Right ventricle myocardium inferior (tissue), 1 donor: ENCODE measurements at places on chromosomes 11 and 22. TPM values are rescaled to one million over a fixed set of nuclear protein-coding genes. Genes with fewer than 3 reads are reported as not detected.
A peak's percentile ranks its signal among the peaks of the same experiment; 100 is the strongest.

GRCh38 chr22:44429941-44430587, 68.0 kb downstream of the RTL6 start:
- peak; percentile 55 for DNase-seq

DNA sequence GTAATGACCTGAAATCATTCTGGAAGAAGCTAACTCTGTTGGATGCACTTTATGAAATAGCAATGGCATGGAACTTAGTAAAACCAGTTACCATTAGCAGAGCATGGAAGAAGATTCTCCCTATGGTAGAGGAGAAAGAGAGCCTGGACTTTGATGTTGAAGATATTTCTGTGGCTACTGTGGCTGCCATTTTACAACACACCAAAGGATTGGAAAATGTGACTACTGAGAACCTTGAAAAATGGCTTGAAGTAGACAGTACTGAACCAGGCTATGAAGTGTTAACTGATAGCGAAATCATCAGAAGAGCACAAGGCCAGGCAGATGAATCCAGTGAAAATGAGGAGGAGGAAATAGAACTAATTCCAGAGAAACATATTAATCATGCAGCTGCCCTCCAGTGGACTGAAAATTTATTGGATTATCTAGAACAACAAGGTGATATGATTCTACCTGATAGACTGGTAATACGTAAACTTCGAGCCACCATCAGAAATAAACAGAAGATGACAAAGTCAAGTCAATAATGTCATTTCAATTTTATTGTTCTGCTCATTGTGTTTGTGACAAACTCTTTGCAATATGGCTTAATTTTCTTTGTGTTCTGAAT, 2.0 kb downstream of the JRKL start:
- no peak for DNase-seq

DNA sequence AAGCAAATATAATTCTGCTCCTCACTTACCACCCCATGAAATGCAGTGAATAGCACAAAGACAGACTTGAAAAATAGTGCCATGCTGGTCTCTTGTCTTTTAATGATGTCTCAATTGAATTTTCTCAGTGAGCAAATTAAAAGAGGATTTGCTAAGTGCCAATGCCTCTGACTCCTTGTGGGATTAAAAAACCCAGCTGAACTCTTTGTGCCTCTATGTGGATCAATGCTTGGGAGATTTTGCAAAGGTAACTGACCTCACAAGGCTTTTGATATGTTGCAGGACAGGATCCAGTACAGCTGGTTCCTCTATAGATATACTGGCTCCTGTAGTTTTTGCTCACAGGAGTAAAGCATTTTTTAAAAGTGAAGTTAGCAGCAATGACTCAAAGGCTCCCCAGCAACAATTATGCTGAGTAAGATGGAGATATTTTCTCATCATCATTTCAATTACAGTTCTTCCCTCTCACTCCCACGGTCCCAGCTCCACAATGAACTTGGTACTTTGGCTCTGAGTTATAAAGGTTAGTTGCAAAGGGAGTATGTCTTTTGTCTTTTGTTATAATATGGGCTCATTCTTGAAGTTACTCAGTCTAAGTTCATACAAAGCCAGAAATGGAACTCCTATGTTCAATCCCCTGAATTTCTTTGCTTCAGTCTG, 471.5 kb downstream of the LRRC4C start:
- DNase-seq = no peak

The ART1 gene
- total RNA-seq = 1.7 TPM

DNA sequence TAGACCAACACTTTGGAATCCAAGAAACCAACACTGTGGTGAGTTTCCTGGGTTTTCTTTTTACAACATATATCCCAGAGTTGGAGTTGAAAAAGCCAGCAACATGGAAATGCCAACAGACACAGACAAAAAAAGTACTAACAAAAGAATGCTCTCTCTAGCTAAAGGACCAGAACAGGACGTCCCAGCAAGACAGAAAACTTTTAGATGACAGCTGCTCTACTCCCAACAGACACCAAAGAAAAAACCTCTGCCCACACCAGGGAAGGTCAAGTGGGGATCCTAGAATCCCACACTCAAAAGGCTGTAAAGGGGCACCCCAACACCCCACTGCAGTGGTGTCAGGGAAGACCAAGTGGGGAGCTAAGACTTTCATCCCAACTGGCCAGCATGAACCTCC, 23.3 kb downstream of the RRAS2 start:
- DNase-seq = no peak
